ENCODE measurements at places on chromosomes 12 and 14.

DNA sequence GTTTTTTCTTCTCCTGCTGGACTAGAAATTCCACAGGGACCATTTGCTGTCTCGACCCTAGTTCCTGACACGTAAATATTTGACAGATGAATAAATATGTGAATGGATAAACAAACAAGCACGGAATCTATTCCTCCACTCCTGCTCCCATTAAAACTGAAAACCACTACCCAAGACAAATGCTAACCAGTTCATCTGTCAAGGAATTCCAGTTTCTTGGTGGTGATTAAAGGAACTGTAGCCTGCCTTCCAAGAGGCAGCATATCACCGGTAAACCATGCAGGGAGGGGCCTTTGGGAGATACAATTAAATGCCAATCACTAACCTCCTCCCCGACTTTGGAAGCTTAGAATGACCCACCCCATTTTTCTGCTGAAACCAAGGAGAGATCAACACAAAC is 95.4 kb downstream of the TTC7B start:
- no peak for DNase-seq

DNA sequence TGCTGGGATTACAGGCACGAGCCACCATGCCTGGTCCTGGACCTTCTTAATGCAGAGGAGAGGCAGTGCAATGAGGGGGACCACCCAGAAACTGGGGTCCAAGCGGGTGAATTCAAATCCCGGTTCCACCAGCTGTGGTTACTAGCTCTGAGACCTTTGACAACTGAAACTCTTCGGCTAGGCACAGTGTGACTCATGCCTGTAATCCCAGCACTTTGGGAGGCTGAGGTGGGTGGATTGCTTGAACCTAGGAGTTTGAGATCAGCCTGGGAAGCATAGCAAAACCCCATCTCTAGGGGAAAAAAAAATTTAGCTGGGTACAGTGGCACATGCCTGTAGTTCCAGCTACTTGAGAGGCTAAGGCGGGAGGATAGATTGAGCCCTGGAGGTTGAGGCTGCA is 5.0 kb upstream of the CD4 start:
- DNase-seq = no peak

DNA sequence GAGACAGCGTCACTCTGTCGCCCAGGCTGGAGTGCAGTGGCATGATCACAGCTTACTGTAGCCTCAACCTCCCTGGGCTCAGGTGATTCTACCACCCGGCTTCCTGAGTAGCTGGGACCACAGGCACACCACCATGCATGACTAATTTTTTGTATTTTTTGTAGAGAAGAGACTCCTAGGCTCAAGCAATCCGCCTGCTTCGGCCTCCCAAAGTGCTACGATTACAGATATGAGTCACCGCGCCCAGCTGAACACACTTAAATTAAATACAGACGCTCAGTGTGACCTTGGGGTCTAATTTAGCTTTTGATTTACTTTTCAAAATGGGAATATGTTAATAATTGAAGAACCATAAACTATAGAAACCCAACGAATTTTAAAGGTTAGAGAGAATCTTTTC is 77.2 kb downstream of the C2CD5 start:
- DNase-seq = no peak

GRCh38 chr12:120495731-120496412 is at the start of gene DYNLL1:
DYNLL1 (plus strand) TSS chr12:120496113; CDS start chr12:120496422, 309 bp downstream.
- peak; percentile 96 for DNase-seq

GRCh38 chr14:27050208-27050607 is 452.4 kb upstream of the NOVA1 start:
- no peak for DNase-seq

- no peak for DNase-seq
Measured at GRCh38 chr14:23297611-23298277, 4.9 kb downstream of the PPP1R3E start.

- DNase-seq = no peak
Measured at GRCh38 chr12:262817-263216, at the start of gene SLC6A13. SLC6A13 (minus strand) TSS chr12:262836; CDS start chr12:260052, 2,784 bp downstream.

DNA sequence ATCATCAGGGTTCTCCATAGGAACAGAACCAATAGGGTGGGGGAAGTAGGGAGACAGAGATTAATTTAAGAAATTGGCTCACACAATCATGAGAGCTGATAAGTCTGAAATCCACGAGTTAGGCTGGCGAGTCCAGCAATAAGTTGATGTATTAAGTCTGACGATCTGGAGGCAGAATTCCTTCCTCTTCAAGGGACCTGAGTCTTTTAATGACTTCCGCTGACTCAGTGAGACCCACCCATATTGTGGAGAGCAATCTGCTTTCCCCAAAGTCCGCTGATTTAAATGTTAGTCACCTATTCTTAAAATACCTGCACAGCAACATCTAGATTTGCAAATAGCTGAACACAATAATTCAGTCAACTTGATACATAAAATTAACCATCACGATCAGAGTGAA is 97.8 kb downstream of the SPTSSA start:
- no peak for DNase-seq

DNA sequence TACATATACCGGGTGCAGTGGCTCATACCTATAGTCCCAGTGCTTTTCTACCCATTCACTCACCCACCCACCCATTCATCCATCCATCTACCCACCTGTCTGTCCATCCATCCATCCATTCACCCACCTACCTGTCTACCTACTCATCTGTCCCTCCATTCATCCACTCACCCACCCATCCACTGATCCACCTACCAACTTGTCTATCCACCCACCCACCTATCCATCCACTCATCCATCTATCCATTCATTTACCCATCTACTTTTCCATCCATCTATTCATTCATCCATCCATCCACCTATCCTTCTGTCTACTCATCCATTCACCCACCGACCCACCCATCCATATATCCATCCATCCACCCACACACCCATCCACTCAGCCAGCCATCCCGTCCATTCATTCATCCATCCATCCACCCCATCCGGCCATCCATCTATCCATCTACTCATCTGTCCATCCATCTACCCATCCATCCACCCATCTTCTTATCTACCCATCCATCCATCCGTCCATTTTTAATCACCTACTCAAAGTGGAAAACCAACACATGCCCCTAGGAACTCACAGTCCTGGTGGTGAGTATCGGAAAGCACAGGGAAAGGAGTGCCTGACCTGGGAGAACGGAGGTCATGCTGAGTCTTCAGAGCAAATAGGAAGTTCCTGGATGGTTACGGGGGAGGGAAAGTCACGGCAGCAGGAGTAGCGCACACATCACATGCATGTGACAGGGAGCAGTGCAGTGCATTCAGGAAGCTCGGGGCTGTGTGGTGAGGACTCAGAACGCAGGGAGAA is 20.0 kb downstream of the DDX51 start:
- no peak for DNase-seq

GRCh38 chr12:97118796-97119375 is 211.8 kb downstream of the NEDD1 start:
- no peak for DNase-seq

DNA sequence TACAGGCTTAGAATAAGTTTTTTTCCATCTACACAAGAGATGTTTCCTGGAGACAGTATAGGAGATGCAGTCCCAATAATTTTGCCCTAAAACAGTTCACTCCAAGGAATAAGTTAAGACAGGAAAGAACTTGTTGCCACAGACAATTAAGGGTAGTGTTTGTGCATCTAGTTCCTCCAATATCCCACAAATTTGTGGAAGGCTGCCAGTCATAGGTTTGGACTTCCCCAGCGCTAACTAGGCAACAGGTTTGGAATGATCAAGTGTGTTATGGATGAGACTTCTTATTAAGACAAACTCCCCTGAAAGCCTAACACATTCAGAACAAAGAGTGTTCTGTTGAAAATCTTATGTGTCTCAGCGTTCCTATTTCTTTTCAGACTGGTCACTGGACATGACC is 611.0 kb downstream of the CCER1 start:
- no peak for DNase-seq

- DNase-seq = no peak
Measured at GRCh38 chr12:25692115-25693035, 139.3 kb upstream of the LMNTD1 start.

DNA sequence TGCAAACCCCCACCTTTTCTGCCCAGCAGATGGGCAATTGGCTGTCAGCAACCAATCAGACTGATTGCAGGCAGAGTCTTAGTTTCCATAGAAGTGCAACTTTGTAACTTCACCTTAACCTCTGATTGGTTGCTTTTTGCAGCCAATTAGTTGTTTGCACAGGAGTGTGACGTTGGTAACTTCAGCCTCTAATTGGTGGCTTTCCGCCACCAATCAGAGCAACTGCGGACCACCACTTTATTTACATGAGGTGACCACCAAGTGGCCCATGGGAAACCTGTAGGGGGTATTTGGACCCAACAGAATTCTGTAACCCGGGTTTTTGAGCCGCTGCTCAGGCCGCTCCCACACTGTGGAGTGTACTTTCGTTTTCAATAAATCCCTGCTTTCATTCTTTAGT is 32.3 kb downstream of the CDKN1B start:
- no peak for DNase-seq

- no peak for DNase-seq
Measured at GRCh38 chr14:91021991-91022621, 38.3 kb downstream of the RPS6KA5 start.

DNA sequence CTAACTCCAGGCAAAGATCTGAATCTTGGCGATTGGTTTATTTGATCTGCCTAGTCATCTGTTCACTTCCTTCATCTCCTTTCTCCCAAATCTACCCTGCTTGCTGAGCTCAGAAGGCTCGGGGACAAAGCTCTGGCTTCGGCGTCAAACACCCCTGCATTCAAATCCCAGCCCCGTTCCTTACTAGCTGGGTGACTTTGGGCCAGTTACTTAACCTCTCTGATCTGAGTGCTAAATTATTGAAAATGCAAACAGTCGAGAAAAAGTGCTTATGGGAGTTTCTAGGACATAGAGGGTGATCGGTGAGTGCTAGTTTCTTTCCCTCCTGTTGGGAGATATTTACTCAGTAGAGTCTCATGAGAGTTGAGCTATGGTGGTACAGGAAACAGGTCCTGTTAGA is 121.2 kb upstream of the RFLNA start:
- DNase-seq = no peak

- DNase-seq = no peak
Measured at GRCh38 chr14:22225516-22226140, 363.4 kb downstream of the DAD1 start.

DNA sequence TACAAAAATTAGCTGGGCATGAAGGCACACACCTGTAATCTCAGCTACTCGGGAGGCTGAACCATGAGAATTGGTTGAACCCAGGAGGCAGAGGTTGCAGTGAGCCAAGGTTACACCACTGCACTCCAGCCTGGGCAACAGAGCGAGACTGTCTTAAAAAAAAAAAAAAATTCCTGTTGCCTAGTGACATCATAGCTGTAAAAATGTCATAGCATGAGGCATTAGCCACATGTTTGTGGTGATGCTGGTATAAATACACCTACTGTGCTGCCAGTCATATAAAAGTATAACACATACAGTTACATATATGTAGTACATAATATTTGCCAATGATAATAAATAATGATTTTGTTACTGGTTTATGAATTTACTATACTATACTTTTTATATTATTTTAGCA is 22.2 kb downstream of the SLC41A2 start:
- no peak for DNase-seq

GRCh38 chr12:47800582-47800981 is 19.1 kb downstream of the HDAC7 start:
- DNase-seq = no peak

- DNase-seq = no peak
Measured at GRCh38 chr14:40010961-40011360, 578.7 kb upstream of the FBXO33 start.

- no peak for DNase-seq
Measured at GRCh38 chr12:40726366-40726765, 34.1 kb downstream of the CNTN1 start.

DNA sequence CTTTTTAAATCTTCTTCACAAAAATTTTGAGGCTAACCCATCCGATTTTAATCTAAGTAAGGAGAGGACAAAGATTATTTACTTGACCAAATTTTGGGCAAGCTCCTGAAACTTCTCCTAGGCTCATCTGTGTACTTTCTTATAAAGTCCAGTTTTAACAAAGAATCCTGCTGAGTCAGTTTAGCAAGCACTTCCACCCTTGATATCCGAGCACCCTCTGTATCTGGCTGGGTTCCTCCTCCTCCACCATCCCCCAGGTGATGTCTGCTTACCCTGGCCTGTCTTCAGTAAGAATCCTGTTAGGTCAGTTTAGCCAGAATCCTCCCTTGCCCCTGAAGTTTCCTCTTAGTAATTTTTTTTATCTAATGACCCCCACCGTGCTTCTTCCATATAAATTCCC is 140.5 kb downstream of the PHLDA1 start:
- DNase-seq = no peak

GRCh38 chr12:125860672-125861288 is 795.5 kb downstream of the AACS start:
- no peak for DNase-seq

- DNase-seq = no peak
Measured at GRCh38 chr12:1540690-1541089, 53.7 kb downstream of the FBXL14 start.

- DNase-seq = no peak
Measured at GRCh38 chr12:103178366-103179080, 221.0 kb downstream of the ASCL1 start.

DNA sequence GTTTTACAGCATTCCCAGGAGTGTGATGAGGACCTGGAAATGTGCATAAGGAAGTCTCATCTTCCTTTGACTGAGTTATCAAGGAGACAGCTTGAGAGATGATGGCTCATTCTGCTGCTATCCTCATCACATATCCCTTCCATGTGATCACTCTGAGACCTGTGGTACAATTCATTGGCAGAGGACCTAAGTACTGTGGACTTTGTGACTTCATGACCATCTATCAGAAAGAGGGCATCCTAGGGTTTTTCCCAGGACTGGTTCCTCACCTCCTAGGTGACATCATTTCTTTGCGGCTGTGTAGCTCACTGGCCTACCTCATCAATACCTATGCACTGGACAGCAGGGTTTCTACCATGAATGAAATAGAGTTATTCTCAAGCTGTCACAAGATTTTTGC is 172.1 kb upstream of the PLEKHG7 start:
- no peak for DNase-seq

- no peak for DNase-seq
Measured at GRCh38 chr12:19847294-19848059, 408.2 kb downstream of the AEBP2 start.

GRCh38 chr12:7017870-7018349 is 366 bp downstream of the LPCAT3 start:
- DNase-seq = no peak

- DNase-seq = no peak
Measured at GRCh38 chr14:94079891-94080620, 946 bp downstream of the DDX24 start.

- no peak for DNase-seq
Measured at GRCh38 chr14:104651876-104652260, 37.5 kb upstream of the INF2 start.

GRCh38 chr12:5114436-5114835 is 70.8 kb downstream of the KCNA5 start:
- DNase-seq = no peak
